ENCODE measurements at places on chromosomes 5 and 9.

- no peak for DNase-seq
Observed at GRCh38 chr9:95140821-95141220, 176.7 kb downstream of the FANCC start.

DNA sequence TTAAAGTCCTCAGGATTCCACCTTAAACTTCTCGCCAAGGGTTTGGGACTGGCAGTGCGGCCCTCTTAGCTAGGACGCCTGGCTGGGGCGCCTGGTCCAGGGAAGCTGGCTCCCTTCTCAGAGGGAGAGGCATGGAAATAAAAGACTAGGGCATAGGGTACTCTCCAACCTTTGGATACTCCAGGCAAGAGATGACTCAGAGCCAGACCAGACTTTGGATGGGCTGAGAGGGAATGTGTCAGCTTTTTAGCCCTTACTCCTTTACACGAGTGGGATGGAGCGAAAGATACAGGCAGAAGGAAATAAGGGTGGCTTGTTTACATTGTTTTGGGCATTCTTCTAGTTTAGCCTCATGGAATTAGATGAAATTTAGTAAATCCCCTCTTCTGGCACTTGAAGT lies 48.2 kb downstream of the IL31RA start:
- no peak for DNase-seq

DNA sequence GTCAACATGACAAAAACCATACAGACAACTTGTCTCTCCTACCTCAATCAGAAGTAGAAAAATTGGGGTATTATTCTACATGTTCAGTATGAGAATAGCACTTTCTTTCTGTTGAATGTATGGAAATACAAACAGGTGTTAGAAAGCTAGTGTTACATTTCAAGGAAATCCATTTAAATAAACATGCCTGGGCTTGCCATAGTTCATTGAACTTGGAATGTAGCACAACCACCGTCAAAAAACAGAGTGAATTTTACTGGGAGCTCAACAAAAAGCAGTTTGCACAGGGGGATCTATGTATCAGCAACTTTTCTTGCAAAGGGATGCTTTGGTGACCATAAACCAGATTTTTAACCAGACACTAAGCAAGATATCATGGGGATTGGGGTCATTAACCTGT lies 307.9 kb upstream of the SMARCA2 start:
- no peak for DNase-seq

DNA sequence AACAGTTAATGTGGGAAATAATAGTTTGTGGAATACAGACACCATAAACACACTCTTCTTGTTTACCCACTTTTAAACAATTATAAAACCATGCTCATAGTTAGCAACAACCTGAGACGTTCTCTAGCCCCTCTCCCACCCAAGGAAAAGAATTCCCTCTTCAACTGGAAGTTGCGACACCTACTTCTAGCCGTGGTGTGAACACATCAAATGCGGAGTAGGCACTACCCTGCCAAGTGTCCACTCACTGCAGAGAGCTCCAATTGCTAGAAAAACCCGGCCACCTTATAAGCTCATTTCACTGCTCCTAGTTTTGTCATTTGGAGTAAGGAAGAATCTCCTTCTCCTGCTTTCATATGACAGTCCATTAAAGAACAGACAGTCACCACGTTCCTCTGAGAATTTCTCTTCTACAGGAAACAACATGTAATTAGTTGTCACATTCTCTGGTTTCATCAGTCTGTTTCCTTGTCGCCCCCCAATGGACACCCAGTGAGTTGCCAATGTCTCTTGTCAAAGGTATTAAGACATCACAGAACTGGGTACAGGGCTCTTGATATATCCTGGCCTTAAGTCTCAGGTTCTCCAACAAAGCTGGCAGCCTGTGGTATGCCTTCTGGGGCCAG lies 47.3 kb downstream of the PRLR start:
- DNase-seq, result peak; percentile 32

DNA sequence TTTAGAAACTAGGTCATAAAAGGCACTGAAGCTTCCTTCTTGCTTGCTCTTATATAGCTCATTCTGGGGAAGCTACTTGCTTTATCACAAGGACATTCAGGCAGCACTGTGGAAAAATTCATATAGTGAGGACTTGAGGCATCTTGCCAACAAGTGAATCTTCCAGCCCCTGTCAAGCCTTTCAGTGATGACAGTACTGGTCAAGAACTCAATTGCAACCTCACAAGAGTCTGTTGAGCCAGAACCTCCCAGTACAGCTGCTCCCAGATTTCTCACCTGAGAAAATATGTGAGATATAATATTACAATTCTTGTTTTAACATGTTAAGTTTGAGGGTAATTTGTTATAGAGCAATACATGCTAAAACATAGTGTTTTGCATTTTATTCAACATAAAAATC lies 2011.0 kb upstream of the NUDT12 start:
- DNase-seq, result no peak
